ENCODE measurements at places on chromosomes 12 and 14.

DNA sequence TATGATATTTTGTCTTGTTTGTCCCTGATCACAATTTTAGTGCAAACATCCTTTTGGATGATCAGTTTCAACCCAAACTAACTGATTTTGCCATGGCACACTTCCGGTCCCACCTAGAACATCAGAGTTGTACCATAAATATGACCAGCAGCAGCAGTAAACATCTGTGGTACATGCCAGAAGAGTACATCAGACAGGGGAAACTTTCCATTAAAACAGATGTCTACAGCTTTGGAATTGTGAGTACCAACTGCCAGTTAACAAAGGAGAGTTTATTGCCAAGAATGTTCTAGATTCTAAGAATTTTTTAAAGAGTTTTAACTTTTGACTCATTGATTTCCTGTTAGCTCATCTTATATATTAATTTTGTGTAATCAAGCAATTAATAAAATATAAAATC is 55.4 kb downstream of the IRAK3 start:
- no peak for DNase-seq

GRCh38 chr12:96084624-96085023 is 49.2 kb upstream of the LTA4H start:
- DNase-seq: no peak

DNA sequence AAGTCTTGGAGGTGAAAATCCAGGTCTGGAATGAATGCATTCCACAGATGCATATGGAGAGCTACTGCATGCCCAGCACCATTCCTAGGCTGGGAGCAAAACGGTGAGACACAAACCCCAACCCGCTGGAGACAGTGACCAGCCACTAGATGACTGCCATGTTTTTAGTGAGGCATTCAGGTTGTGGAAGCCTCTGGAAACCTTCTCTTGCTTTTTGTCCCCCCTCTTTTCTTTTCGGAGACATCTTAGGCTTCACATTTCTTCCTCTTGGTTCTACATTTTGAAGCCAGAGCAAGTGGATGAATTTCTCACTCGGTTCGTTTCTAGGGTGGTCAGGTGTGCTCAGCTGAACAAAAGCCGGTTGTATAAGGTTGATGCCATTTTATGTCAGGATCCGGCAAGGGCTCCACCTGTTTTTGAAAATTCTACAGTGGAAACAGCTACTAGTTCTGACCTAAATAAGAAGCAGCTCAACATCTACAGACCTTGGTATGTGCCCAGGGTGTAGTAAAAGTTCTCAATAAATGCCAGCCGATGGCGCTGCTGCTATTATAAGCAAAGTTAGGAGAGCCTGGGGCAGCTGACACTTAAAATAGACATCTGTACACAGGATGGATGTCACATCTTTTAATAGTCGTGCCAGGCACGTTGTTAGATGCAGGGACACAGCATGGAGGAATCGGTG is 1.8 kb upstream of the ZNF839 start:
- DNase-seq: no peak

- DNase-seq: no peak
Measured at GRCh38 chr12:57795354-57795753, 12.8 kb downstream of the TSFM start.

DNA sequence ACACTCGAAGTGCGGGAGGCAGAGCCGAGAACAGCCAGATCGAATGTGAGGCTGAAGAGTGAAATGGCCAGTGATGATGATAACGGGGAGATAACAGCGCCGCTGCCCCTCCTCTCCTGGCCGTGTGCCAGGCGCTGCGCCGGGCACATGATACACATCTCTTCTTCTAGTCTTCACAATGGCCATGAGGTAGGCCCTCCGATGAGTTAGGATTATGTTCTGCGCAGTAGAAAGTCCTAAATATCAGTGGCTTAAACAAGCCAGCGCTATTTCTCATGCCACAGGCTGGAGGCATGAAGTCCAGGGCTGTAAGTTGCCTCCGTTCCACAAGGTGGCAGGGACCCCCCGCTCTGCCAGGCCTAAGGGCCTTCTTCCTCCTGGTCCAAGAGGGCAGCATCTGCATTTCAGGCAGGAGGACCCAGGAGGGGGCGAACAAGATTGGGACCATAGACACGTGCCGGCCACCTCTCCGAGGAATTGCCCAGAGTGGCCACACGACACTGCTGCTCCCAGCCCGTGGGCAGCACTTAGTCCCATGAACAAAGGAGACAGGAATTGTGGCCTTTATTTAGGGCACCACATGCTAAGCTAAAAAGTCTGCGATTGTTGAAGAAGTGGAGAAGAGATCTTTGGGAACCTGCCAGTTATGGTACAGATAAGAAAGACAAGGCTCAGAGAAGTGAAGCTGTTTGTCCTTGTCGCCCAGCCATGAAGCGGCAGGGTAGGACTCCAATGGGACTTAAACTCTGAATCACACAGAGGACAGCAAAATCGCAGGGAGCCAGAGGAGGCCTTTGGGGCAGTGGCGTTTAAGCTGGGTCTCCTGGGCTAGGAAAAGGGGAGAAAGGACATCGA is 10.9 kb upstream of the HVCN1 start:
- DNase-seq: no peak
